ENCODE measurements at places on chromosomes 5 and 9. TPM values are rescaled to one million over a fixed set of nuclear protein-coding genes. Genes with fewer than 3 reads are reported as not detected.

DNA sequence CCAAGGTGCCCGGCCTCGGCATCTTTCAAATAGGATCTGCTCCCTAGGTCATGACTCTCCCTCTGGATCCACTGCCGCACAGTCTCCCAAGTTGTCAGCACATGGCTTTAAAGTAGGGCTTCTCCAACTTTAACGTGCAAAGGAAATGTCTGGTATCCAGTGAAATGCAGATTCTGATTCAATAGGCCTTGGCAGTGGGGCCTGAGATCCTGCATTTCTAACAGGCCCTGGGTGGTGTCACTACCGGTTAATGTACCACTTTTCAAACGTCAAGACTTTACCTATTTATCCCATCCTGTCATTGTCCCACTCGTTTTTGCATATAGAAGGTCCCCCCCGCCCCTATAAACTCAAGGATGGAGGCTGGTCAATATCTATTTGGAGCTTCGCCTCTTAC, 137.6 kb upstream of the ZNF618 start:
- H3K27me3 ChIP-seq, result peaks cover 14% of the 10 kb centered on the region
- no peak overlapping the region for H3K4me3 ChIP-seq
- DNase-seq, result no peak
- no peak overlapping the region for H3K27ac ChIP-seq
- no peaks in the 10 kb centered on the region for H3K36me3 ChIP-seq

DNA sequence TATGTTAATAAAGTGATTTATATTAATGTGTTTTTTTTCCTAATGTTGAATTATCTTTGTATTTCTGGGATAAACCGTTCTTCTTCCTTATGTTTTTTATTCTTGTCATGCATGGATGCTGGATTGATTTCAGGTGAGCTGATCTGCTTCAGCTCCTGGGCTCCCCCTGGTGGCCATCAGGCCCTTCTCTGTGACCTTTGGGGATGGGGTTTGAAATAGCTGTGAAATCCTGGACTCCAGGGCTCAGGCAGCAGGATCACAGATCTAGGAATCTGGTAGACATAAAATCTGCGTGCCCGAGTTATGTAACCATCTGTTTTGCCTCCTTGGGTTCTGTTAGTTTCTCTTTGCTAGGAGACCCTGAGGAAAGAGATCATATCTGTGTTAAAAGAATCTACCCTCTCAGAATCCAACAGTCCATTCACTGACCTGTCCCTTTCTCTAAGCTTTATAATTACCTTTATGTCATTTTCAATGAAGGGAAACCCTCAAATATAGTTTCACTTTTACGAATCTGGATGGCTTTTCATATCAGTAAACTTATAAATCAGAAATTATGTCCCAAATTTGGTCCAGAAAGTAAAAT, 12.2 kb upstream of the OR13J1 start:
- no peaks in the 10 kb centered on the region for H3K4me1 ChIP-seq
- no peaks in the 10 kb centered on the region for H3K36me3 ChIP-seq

DNA sequence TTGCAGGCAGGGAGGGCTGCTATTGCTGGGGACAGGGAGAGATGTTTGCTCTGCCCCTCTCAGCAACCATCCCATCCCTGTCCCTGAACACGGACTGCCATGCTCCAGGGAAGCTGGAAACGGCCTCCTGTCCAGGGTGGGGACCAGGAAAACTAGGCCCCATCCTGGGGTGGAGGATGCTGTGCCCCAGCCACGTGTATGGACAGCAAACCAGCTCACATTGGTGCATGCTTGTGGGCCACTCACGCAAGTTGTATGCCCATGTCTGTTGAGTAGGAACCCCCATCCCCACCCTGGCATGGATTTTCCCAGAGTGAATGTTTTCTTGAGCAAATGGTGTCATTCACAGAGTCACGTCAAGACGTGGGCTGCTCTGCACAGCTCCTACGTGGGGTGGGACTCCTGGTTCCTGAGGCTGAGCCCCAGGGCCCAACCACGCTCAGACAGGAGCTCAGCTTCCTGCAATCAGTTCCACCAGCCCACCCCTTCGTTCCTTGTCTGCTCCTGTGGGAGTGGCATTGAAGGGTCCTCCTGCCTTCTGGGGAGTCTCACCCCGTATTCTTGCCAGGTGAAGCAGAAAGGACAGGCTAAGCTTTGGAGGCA, 4.6 kb downstream of the UNC5A start:
- no peak for DNase-seq
- H3K27ac ChIP-seq, result no peak overlapping the region
- no peak overlapping the region for H3K4me3 ChIP-seq
- no peaks in the 10 kb centered on the region for H3K36me3 ChIP-seq
- H3K4me1 ChIP-seq, result peaks cover 4% of the 10 kb centered on the region
- H3K27me3 ChIP-seq, result peaks cover 56% of the 10 kb centered on the region

- DNase-seq, result no peak
- no peaks in the 10 kb centered on the region for H3K27me3 ChIP-seq
- H3K4me3 ChIP-seq, result no peak overlapping the region
- no peaks in the 10 kb centered on the region for H3K36me3 ChIP-seq
These were observed 614.7 kb downstream of the CSNK1G3 start for GRCh38 chr5:124126504-124127217.

MARCOL gene
- not detected for total RNA-seq

ENTPD2 gene
- 0.55 TPM for total RNA-seq

PCDHB11 gene
- total RNA-seq, result 2.1 TPM

Data from astrocyte (in vitro differentiated cells and primary cell).